CD4-positive, alpha-beta T cell treated with Interleukin-10 for 1 hour (primary cell): ENCODE measurements at places on chromosomes 7 and 10.

DNA sequence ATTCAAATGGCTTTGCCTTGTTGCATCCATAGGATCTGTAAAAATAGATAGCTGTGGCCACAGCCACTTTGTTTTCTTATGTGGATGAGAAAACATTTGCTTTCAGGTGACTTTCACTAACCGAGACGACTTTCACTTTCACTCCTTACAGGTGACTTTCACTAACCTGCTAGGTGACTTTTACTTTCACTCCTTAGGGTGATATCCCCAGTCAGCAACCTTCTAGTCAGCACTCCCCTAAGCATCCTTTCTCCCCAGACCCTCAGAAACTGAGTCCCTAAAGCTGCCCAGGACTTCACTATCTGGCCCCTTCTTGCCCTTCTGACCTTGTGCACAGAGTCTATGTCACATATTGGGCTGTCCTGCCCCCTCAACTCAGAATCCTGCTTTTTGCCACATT lies 177.5 kb downstream of the RELN start:
- peak; percentile 30 for DNase-seq

- no peak for DNase-seq
Measured at GRCh38 chr10:13195016-13195415, 33.7 kb downstream of the MCM10 start.

- DNase-seq: no peak
Measured at GRCh38 chr10:88489107-88489506, 94.0 kb downstream of the RNLS start.

- no peak for DNase-seq
Measured at GRCh38 chr10:2963889-2964631, 103.3 kb upstream of the PFKP start.

DNA sequence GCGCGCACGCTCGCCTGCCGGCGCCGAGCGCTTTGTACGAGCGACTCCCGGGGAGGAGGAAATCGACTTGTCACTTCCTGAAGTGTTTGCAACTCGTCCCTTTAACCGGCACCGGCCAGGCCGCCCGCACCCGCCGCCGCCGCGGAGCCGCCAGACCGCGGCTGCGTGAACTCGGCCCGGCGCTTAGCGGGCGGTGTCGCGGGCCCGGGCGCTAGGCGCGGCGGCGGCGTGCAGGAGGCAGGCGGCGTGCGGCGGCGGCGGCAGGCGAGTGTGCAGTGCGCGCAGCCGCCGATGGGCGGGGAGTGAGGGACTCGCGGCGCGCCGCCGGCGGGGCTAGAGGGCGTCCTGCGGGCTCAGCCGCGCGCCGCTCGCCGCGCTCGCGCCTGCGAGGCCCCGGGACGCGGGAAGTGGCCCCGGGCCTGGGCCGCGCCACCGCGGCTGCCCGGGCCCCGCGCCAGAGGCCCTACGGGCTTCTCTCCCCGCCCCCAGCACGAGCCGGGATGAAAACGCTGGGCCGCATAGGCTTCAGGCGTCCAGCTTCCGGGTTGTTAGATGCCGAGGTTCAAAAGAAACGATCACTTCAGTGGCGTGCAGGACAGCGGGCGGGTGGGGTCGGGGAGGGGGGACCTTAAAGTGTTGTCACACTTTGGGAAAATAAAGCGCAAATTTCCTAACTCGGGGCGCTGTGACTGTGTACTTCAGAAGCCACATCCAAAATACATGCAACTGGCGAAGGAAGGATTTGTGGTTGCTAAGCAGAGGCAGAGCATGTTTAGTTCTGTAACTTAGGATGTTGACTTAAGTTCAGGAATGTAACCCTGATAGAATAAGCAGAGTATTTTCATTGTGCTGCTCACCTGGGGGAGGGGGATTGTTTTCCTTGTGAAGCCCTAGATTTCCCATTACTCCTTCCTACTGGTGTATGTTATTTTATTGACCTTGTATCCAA lies at the start of gene FAM53B:
Gene FAM53B (minus strand): TSS at position 277 of the 949 bp plus-strand sequence. CDS start 37,665 bp downstream, outside the sequence.
- DNase-seq: peak; percentile 83

GRCh38 chr10:646118-646524 lies 43.3 kb downstream of the DIP2C start:
- no peak for DNase-seq

- DNase-seq: no peak
Measured at GRCh38 chr10:120891365-120891764, 40.2 kb downstream of the WDR11 start.

DNA sequence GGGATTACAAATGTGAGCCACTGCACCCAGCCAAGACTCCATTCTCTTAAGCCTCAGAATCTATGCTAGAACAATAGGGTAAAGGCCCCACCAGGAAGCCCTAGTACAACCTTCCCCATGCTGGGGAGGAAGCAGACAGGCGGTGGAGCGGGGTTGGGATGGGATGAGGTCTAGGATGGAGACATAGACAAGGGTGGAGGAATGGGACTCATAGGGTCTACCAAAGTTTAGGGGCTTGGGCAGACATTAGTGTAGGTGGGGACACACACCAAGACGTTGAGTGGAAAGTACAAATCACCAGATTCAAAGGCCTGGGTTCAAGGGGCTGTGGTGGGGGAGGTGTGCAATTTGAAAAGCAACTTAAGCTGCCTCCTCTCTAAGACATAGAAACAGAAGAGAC lies 19.3 kb downstream of the PRSS2 start:
- peak; percentile 34 for DNase-seq

DNA sequence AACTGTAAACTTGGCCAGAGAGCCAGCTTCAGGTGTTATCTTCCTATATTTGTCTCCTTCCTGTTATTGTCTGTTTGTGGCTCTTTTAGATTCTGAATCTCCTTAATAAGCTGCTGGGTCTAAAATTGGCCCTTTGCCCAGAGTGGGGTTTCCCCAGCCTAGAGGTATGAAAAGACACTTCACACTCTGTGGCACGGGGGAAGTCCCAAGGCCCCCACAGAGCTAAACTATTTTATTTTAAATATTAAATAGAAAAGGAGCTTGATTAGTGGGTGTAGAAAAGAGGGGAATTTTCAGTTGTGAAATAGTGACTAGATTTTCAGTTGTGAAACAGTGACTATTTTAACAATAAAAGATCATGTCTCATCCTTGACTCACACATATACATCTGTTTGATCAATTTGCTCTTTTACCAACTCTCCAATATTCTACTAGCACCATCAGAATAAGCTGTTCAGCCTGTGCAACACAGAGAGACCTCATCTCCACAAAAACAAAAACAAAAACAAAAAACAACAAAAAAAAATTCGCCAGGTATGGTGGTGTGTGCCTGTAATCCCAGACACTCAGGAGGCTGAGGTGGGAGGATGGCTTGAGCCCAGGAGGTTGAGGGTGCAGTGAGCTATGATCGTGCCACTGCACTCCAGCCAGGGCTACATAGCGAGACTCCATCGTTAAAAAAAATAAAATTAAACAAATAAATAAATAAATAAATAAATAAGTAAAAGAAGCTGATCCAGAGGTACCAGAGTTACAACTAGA lies 24.9 kb upstream of the ADO start:
- peak; percentile 91 for DNase-seq

GRCh38 chr7:154804449-154804848 lies 198.5 kb downstream of the PAXIP1 start:
- no peak for DNase-seq

DNA sequence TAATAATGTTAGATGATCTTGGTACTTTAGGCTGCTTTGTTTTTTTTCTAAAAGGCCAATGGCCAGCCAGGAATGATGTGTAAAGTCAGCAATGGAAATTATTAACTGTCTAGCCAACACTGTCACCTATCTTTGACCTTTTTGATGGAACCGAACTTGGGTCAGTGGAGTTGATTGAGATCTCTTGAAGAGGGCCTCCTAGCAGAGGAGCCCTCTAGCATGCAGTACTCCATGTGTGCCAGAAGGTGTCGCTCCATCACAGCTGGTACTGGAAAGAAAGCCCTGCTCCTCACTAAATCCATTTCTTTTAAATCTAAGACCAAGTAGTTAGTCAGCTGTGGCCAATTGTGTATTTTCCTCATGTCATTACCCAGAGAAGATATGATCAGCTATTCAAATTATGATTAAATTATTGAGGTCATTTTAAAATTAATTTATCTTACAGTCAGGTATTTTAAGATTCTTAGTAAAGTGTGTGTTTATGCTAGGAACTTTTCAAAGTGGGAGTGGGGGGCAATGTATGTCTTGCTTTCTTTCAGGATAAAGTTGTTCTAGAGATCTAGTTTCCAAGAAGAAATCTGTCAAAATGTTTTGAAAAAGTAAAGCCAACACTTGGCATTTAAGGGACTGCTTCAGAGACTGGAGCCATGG lies 33.1 kb upstream of the CROT start:
- DNase-seq: peak; percentile 77

- no peak for DNase-seq
Measured at GRCh38 chr10:31721096-31721495, 207.5 kb downstream of the ARHGAP12 start.

DNA sequence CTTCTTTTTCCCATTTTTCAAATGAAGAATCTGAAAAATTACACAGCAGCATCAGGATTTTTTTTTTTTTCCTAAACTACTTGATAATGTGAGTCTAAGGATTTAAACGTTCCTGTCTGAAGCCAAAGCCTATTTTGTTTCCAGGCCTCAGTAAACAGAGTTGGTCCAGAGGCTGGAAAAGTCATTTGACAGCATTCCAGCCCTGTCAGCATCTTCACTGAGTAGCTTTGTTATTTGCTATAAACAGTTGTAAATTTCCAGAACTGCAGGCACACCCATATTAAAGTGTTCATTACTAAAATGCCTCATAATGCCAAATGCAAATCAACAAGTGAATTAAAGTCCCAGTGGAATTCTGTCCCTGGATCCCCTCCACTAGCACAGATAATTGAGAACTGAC lies 35.5 kb upstream of the KMT2E start:
- no peak for DNase-seq

DNA sequence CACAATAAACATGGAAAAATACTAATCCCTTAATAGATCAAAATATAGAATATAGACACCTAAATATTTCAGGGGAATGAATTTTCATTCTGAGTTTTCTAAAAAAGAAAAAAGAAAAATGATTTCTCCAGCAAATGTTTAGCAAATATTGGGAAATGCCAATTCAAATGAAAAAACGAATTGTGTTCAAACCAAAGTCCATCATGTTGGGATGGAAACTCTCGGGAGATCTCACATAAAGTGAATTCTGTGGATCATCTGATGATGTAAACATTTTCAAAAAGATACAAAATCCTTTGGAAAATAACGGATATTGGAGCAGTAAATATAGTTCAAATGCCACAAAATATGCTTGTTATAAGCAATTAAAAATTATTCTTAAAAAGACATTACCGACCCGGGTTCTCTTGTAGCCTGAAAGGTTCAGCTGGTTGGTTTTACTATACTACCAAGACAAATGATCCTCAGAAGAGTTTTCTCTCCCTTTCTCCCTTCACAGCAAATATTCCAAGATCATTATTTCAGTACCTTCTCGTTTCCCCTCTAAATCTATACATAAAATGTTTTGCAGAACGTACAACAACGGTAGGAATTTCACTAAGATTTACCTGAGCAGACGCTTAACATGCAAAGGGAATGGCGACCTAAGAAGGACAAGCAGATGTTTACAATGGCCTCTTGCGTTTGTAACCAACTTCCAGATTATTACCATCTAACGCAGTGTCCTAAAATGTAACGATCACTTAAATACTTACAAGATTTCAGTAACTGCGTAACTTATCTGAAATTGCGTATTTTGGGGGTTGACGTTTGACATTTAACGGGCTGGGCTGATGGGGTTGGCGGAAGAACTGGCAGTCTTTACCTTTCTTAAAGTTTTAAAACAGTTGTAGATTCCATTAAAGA lies 2.5 kb downstream of the HOXA13 start:
- no peak for DNase-seq

- DNase-seq: no peak
Measured at GRCh38 chr10:59143544-59143943, 32.9 kb upstream of the PHYHIPL start.

DNA sequence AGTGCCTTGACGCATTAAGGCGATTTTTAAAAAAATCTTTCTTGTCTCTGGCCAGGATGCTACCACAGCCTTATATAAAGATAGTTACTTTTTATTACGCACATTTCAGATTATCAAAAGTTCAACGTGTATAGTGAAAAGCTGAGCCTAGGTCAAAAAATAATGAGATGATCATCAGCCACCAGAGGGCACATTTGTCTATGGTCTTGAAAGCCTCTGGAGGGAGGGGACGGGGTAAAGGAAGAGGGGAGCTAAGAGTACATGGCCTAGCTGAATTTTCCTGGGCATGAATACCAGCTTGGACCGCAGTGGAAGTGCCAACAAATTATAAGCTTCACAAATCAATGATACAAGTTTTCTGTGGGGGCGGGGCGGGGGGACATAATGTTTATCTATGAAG lies 285.9 kb upstream of the SMIM30 start:
- DNase-seq: no peak

DNA sequence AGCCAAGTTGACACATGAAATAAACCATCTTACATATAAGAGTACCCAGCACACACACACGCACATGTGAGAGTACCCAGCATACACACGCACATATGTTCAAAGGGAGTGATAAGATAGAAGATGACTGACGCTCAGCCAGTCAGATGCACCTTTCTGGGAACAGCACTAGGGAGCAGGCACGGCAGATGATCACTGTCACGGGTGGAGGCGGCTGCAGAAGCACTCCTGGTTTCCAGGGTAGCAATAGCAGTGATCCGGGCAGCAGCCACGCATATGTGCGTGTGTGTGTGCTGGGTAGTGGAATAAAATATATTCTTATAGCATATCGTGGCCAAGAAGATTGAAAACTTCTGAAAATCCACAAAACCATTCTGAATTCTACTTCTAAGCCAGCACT lies 85.8 kb upstream of the NAMPT start:
- no peak for DNase-seq
